Suprapubic skin (tissue), 4 donors: ENCODE measurements at places on chromosomes 11 and 22.

DNA sequence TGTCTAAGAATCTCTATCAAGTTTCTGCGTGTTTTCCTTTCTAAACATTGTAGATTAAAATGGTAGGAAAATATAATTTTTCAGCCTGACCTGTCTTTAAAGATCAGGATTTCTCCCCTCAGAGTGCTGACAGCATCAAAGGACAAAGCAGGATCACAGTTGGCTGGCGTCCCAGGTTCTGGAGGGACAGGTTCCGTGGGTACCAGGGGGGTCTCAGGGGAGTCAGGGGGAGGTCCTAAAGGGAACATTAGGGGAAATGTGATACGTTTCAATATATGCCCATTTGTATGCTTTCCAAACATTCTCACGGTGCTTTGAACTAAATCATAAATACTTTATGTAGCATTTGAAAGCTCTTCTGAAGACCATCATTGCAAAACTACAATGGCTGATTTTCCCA lies 3.4 kb downstream of the MMP3 start:
- H3K27ac ChIP-seq = no peak overlapping the region
- H3K27me3 ChIP-seq = no peaks in the 10 kb centered on the region
- no peak overlapping the region for H3K4me3 ChIP-seq

GRCh38 chr22:23789638-23790037 lies 2.9 kb downstream of the SMARCB1 start:
- H3K4me3 ChIP-seq = no peak overlapping the region
- H3K4me1 ChIP-seq = peaks cover 60% of the 10 kb centered on the region
- H3K27ac ChIP-seq = no peak overlapping the region
- H3K36me3 ChIP-seq = peaks cover 29% of the 10 kb centered on the region

DNA sequence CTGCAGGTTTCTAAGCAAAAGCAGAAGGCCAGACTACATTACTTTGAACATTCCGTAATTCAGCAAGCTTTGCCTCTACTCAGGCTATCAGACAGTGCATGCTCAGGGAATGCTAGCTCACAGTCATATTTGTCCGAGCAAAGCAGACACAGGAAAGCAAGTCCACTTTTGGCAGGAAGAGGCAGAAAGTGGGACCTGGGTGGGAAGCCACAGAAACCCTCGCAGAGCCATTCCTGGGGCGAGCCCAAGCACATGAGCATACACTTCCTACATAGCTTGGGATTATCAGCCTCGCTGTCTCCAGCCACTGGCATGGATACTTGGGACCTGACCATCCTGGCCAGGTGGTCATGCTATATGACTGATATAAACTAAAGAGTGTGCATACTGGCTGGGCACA lies 113.3 kb downstream of the TRIM29 start:
- H3K27ac ChIP-seq = no peak overlapping the region
- peaks cover 26% of the 10 kb centered on the region for H3K27me3 ChIP-seq
- DNase-seq = no peak
- H3K4me3 ChIP-seq = no peak overlapping the region
- no peaks in the 10 kb centered on the region for H3K4me1 ChIP-seq

DNA sequence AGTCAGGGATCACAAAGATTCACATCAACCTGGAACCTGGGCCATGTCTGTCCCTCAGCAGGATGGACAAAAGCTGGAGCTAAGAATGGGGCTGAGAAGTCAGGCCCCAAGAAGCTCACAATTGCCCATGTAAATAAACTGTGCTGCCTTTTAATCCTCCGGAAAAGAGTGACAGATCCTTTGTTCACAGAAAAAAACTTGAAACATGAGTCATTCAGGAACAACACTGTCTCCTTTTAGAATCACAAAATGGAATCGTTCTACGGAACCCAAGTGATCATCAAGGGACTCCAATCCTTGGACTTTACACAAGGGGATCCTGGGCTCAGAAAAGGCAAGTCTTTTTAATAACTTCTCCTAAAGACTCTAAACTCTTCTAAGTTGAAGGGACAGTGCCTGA lies 36.1 kb downstream of the RELT start:
- no peak for DNase-seq
- peaks cover 30% of the 10 kb centered on the region for H3K4me1 ChIP-seq
- H3K36me3 ChIP-seq = peaks cover 14% of the 10 kb centered on the region
- no peak overlapping the region for H3K4me3 ChIP-seq

DNA sequence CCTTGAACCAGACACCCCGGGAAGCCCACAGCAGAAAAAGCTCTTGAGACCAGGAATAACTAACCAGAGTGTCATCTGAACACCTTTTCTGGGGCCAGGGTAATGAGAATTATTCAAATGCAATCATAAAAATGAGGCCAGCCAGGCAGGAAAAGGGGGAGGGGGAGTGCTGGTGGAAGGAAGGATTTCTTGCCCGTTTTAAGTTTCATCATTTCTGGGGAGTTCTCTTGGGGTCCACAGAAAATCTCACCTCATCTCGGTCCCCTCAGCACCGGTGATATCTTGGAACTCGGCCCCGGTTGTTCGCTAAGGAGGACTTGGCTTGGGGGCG lies 495 bp upstream of the PKNOX2 start:
- H3K4me1 ChIP-seq = peaks cover 31% of the 10 kb centered on the region
- H3K27ac ChIP-seq = no peak overlapping the region
- H3K4me3 ChIP-seq = peak overlapping the region; percentile 67

DNA sequence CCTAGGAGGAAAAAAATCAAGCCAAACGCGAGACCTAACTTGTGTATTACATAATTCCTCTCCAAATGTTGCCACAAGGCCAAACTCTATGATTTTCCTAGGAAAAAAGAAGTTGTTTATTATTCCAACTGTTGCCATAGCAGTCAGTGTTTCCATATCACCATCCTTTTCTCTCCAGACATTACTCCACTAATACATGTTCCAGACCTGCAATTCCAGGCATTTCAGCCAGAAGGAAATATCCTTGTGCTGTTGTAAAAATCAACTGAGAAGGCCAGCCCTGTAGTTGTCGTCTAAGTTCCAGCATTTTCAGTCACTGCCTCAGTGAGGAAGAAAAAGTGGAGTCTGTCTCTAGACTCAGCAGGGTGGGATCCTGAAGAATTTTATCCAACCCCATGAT lies 33.1 kb upstream of the PAMR1 start:
- H3K4me1 ChIP-seq = peaks cover 3% of the 10 kb centered on the region
- no peak overlapping the region for H3K4me3 ChIP-seq
- DNase-seq = no peak
- H3K27me3 ChIP-seq = no peaks in the 10 kb centered on the region
- no peaks in the 10 kb centered on the region for H3K36me3 ChIP-seq
- H3K27ac ChIP-seq = peak overlapping the region; percentile 53

GRCh38 chr11:6402561-6402981 lies 12.3 kb downstream of the SMPD1 start:
- H3K27ac ChIP-seq = no peak overlapping the region
- no peak overlapping the region for H3K4me3 ChIP-seq
- no peaks in the 10 kb centered on the region for H3K4me1 ChIP-seq
- no peak for DNase-seq
- H3K36me3 ChIP-seq = peaks cover 28% of the 10 kb centered on the region
- no peaks in the 10 kb centered on the region for H3K27me3 ChIP-seq

- peaks cover 60% of the 10 kb centered on the region for H3K36me3 ChIP-seq
- H3K4me1 ChIP-seq = peaks cover 9% of the 10 kb centered on the region
- no peak for DNase-seq
- no peak overlapping the region for H3K27ac ChIP-seq
- no peak overlapping the region for H3K4me3 ChIP-seq
Observed at GRCh38 chr11:47163193-47163592, 13.5 kb downstream of the ARFGAP2 start.

- no peak overlapping the region for H3K4me3 ChIP-seq
- H3K36me3 ChIP-seq = no peaks in the 10 kb centered on the region
- DNase-seq = no peak
Observed at GRCh38 chr22:36725366-36726006, 21.9 kb upstream of the CACNG2 start.

GRCh38 chr11:126469311-126469710 lies 113.8 kb downstream of the ST3GAL4 start:
- no peaks in the 10 kb centered on the region for H3K36me3 ChIP-seq
- no peak overlapping the region for H3K27ac ChIP-seq
- DNase-seq = no peak
- H3K4me1 ChIP-seq = peaks cover 30% of the 10 kb centered on the region

GRCh38 chr22:41833369-41834004 lies 582 bp downstream of the SREBF2 start:
- H3K4me3 ChIP-seq = peak overlapping the region; percentile 85
- H3K36me3 ChIP-seq = no peaks in the 10 kb centered on the region
- peak; percentile 86 for DNase-seq
- no peaks in the 10 kb centered on the region for H3K27me3 ChIP-seq

DNA sequence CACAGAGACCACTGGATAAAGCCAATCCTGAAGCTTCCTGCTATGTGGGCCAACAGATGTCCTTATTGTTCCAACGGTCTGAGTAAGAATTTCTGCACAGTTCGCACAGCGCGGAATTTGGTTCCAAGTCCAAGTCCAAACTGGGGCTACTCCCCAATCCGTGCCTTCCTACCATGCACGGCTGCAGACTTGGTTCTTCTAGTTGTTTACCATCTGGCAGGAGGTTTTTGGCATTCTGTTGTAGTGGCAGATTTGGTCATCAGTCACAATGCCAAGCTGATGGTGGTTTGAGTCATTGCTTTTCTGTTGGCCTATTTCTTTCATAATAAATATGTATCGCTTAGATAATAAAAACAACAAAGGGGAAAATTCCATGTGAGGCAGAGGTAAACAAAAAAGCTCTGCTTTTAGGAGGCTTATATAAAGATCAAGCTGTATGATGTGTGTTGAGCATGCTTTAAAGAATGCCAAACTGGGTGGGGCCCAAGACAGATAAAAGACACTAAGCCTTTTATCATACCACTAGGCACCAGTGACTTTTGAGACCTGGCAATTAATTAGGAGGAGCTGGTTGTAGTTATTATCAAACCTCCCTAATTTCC lies 52.5 kb upstream of the SYN3 start:
- no peaks in the 10 kb centered on the region for H3K27me3 ChIP-seq
- no peaks in the 10 kb centered on the region for H3K36me3 ChIP-seq
- peaks cover 14% of the 10 kb centered on the region for H3K4me1 ChIP-seq
- no peak overlapping the region for H3K4me3 ChIP-seq

DNA sequence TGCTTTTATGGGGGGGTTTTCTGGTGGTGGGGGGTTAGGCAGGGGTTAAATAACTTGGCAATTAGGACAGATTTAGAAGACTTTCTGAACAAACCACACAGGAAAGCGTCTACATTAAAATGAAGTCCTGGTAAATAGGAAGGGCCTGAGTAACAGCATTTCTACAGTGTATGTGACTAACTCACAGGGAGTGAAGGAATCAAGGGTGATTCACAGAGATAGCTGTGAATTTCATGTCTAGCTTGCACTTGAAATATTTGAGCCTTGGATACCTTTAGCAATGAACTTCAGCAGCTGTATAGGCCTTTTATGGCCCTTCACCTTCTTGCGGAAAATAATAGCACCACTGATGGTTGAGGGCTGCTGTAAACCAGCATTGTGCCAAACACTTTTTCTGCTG lies 26.1 kb upstream of the LDHA start:
- no peak overlapping the region for H3K4me3 ChIP-seq
- no peak overlapping the region for H3K27ac ChIP-seq
- DNase-seq = no peak
- no peaks in the 10 kb centered on the region for H3K27me3 ChIP-seq

- peaks cover 58% of the 10 kb centered on the region for H3K36me3 ChIP-seq
- no peak overlapping the region for H3K4me3 ChIP-seq
- DNase-seq = no peak
- no peaks in the 10 kb centered on the region for H3K27me3 ChIP-seq
- no peak overlapping the region for H3K27ac ChIP-seq
Observed at GRCh38 chr22:21959274-21960074, 6.8 kb upstream of the PPM1F start.

DNA sequence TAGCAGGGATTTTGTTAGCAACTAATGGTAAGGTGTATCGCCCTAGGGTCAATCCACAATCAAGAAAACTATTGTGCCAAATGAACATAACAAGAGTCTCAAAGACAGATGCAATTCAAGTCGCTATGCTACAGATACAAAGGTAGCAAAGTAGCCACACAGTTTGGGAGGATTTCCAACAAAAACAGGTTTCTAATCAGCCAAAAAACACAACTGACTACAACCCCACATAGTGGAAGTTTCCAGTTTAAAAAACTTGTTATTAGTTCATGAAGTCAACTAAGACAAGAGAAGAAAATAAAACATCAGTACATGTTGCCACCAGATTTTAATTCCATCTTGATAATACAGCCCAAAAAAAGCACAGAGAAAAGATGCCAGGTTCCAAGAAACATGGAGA lies 38.0 kb downstream of the MYH9 start:
- peaks cover 79% of the 10 kb centered on the region for H3K4me1 ChIP-seq
- peaks cover 12% of the 10 kb centered on the region for H3K36me3 ChIP-seq
- H3K27ac ChIP-seq = no peak overlapping the region
- DNase-seq = no peak
- H3K27me3 ChIP-seq = no peaks in the 10 kb centered on the region
- H3K4me3 ChIP-seq = no peak overlapping the region

DNA sequence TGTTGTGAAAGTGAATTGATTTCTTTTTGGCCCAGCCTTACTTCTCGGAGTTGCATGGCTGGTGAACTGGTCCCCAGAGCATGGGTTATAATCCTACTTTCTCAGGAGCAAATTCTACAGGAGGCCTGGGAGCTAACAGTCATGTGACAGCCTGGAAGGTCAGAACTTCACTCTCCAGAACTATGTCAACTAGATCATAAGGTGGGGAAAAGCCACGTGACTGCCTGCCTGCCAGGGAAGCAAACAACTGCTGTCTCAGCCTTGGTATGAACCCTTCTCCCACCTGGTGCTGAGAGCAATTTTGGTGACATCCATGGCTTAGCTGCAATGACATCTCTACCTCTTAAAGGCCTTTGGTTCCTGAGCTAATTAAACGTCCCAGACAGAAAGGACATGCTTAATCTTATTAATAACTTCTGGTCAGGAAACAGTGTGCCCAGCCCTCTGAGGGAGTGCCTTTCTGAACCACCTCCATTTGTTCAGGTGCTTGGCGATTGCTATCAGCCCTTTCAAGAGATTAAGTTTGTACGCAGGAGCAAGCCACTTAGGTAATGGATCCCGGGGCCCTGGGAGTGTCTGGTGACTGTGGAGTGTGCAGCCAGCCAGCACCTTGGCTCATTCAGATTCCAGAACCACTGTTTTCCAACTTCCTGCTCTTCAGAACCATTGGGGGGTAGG lies 1.4 kb upstream of the CREB3L1 start:
- H3K4me3 ChIP-seq = no peak overlapping the region
- peaks cover 8% of the 10 kb centered on the region for H3K27me3 ChIP-seq
- no peak for DNase-seq
- H3K4me1 ChIP-seq = peaks cover 69% of the 10 kb centered on the region

GRCh38 chr22:19178065-19178656 lies 375 bp downstream of the SLC25A1 start:
- H3K27me3 ChIP-seq = no peaks in the 10 kb centered on the region
- H3K36me3 ChIP-seq = no peaks in the 10 kb centered on the region
- peak overlapping the region; percentile 92 for H3K27ac ChIP-seq
- peaks cover 52% of the 10 kb centered on the region for H3K4me1 ChIP-seq
- peak overlapping the region; percentile 94 for H3K4me3 ChIP-seq
